ENCODE measurements at places on chromosomes 11 and 22.

DNA sequence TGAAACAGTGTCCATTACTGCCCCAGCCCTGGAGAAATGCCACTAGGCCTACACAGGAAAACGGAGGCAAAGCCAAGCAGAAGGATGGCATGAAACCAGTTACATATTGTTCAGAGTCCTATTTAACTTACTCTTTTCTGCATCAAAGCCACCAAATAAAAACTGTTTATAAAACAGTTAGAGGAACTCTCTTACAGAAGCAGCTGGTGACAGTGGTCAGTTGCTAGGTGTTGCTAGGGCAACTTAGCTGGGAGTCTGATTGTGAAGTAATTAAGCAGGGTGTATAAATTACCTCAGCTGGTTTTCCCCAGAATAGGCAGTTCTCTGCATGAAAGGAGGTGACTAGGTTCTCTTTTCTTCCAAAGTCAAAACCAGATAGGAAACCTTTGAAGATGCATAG lies 115.6 kb upstream of the ZBED5 start:
- DNase-seq, result no peak
- H3K4me1 ChIP-seq, result peaks cover 18% of the 10 kb centered on the region
- H3K36me3 ChIP-seq, result no peaks in the 10 kb centered on the region
- no peaks in the 10 kb centered on the region for H3K27me3 ChIP-seq

GRCh38 chr11:15182372-15182771 lies 67.6 kb downstream of the INSC start:
- H3K27ac ChIP-seq, result no peak overlapping the region
- H3K27me3 ChIP-seq, result no peaks in the 10 kb centered on the region
- no peaks in the 10 kb centered on the region for H3K36me3 ChIP-seq
- no peak for DNase-seq
- H3K4me3 ChIP-seq, result no peak overlapping the region
- H3K4me1 ChIP-seq, result no peaks in the 10 kb centered on the region

DNA sequence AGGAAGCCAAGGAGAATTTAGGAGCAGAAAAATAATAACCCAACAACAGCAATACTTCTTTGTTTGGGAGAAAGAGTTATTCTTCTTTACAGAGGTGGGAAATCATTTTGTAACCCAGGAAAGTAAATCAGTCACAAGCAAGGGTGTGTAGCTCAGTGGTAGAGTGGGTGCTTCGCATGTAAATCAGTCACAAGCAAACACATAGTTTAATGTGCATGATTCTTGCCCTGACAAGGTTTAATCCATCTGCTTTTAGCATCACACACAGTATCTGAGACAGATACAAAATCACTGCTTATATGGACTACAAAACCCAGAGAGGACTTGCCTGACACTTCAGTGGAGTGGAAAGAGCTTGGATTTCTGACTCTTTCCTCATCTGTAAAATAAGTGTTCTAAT lies 82.0 kb downstream of the RELT start:
- DNase-seq, result no peak
- H3K4me3 ChIP-seq, result no peak overlapping the region
- peaks cover 37% of the 10 kb centered on the region for H3K4me1 ChIP-seq
- peaks cover 2% of the 10 kb centered on the region for H3K36me3 ChIP-seq

DNA sequence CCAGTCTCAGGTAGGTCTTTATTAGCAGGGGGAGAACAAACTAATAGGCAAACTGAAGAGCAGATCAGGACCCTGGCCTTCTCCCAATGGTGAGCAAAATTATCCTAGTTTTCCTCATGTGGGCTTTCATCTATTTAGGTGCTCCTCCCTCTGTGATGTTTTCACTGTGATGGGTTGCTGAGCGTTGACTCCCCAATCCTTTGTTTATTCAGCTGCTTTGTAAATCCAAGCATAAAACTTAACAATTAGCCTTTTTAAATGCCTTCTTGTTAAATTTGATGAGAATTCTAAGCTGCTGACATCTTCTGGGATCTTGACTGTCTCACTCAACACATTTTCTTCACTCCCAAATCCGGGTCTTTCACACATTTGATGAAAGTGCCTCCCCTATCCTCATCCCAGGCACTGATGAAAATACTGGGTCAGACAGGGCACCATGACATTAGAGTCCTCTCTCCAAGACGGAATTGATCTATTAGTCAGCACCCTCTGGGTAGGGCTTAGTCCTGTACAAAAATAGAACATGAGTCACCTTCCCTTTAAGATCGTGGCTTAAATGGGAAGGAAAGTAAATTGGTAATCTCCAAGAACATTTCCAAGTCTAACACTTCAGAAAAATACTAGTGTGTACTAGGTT lies 199.3 kb upstream of the ISX start:
- H3K27ac ChIP-seq, result no peak overlapping the region
- no peaks in the 10 kb centered on the region for H3K27me3 ChIP-seq
- H3K36me3 ChIP-seq, result no peaks in the 10 kb centered on the region

DNA sequence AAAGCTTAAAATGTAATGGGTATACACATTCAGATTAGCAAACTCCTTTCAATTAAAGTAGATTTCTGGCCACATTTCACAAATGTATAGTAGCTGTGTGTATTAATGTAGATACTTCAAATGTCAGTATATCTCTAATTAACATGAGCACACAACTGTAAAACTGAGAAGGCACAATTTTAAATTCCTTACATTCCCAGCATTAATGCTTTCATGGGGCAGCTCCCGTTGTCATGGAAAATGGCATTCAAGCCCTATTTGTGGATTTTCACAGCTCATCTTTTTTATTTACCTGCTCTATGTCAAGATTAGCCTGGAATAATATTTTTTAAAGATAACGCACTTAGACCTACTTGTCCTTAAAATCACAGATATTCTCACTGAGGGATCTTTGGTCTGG lies 113.6 kb upstream of the SOX6 start:
- no peaks in the 10 kb centered on the region for H3K36me3 ChIP-seq
- no peak overlapping the region for H3K27ac ChIP-seq
- DNase-seq, result no peak
- no peaks in the 10 kb centered on the region for H3K27me3 ChIP-seq
- no peaks in the 10 kb centered on the region for H3K4me1 ChIP-seq

DNA sequence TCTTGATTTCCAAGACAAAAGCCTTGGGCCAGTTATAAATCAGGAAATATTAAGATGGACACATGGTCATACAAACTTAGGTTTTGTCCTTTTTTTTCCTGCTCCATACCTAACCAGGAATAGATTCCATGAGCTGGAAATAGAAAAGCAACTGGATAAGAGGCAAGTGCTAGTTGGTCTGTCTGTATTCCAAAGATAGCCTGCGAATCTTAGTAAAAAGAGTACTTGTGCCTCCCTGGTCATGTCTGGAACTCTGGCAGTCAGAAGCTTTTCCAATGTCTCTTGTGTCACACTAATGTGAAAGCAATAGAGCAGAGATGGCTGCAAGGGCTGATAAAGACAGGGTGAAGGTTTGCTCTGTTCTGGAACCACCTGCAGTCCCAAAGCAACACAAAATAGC lies 590.2 kb upstream of the ANO5 start:
- no peak overlapping the region for H3K27ac ChIP-seq
- no peaks in the 10 kb centered on the region for H3K4me1 ChIP-seq
- no peak for DNase-seq
- no peak overlapping the region for H3K4me3 ChIP-seq
- no peaks in the 10 kb centered on the region for H3K27me3 ChIP-seq

DNA sequence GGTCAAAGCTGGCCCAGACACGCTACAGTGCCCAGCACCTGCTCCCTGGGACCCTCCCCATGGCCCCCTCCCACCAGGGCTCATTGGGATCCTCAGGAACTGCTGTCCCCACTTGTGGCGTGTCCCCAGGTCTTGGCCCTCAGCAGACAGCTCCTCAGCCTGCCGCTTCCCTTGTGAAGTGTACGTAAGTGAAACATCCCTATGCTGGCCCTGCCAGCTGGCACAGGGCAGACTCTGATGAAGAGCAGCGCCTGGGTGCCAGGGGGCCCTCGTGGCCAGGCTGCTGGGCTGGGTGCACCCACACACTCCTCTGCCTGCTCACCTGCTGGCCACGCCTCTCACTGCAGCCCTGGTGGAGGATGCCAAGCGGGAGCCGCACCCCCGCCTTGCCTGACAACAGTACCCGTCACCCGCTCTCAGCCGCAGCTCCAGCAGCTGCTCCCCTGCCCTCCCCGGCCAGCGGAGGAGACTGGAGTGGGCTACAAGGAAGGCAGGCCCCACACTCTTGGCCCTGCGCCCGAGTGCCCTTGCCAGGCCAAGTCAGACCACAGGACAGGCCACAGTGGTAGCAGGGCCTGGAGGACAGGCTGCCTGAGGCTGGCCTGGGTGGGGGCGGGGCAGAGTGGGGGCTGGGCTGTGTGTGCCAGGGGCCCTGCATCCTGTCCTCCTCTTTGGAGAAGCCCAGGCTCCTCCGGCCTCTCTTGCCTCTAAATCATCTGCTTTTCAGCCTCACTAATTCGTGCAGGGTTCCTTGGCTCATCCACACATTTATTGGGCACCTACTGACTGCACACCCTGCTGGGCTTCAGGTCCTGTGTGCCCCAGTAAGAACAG lies 39.5 kb downstream of the IGF2 start:
- no peak overlapping the region for H3K4me3 ChIP-seq
- H3K27ac ChIP-seq, result no peak overlapping the region
- DNase-seq, result no peak
- H3K27me3 ChIP-seq, result no peaks in the 10 kb centered on the region

DNA sequence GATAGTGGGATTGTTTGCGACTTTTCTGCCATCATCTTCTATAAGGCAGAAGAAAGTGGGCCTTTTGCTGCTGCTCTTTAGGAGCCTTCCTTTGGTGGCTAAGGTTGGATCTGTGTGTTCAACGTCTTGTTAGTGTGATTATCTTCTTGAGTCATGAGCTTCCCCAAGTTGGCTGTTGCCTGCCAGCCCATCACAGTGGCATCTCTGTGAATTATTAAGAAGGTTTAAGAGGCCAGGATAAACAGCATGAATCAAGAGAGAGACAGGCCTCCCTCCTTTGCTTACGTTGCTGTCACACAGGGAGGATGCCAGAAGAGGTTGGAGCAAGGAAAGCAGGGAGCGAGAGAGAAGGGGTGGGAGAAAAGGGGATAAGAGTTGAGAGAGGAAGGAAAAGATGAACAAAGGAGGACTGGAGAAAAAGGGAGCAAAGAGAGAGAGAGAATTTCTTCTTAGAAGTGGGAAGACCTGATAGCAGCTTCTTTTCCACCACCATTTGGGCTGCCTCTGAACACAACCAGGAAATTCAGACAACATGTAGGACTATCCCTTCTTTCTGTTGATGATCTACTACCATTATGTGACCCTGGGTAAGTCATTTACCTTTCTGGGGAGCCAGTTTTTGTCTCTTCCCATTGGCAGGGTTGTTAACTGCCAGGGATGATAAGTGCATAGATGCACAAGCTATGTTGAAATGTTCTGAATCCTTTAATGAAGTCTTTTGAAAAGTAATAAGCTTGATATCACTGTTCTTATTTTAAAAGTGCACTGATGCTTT lies 126.5 kb downstream of the NAV2 start:
- H3K27ac ChIP-seq, result no peak overlapping the region
- no peaks in the 10 kb centered on the region for H3K27me3 ChIP-seq
- no peak for DNase-seq
- H3K4me1 ChIP-seq, result no peaks in the 10 kb centered on the region
- H3K4me3 ChIP-seq, result no peak overlapping the region
- H3K36me3 ChIP-seq, result no peaks in the 10 kb centered on the region

GRCh38 chr11:116641561-116642045 lies 131.2 kb downstream of the BUD13 start:
- no peak overlapping the region for H3K27ac ChIP-seq
- no peak for DNase-seq
- H3K36me3 ChIP-seq, result no peaks in the 10 kb centered on the region
- no peaks in the 10 kb centered on the region for H3K27me3 ChIP-seq
- no peak overlapping the region for H3K4me3 ChIP-seq

DNA sequence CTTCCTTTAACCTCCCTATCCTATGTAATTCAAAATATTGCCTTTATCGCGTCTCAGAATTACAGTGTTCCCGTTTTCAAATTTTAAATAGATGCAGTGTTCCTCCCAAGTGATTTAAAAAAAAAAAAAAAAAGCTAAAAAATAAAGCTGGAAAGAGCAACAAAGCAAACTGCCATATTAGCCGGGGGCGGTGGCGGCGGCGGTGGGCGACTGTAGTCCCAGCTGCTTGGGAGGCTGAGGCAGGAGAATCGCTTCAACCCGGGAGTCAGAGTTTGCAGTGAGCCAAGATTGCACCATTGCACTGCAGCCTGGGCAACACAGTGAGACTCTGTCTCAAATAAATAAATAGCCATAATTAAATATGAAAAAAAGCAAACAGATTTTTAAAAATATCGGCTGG lies 5.5 kb upstream of the AGBL2 start:
- no peak for DNase-seq
- no peaks in the 10 kb centered on the region for H3K4me1 ChIP-seq
- H3K36me3 ChIP-seq, result peaks cover 81% of the 10 kb centered on the region
- H3K27ac ChIP-seq, result no peak overlapping the region
- H3K4me3 ChIP-seq, result no peak overlapping the region
- no peaks in the 10 kb centered on the region for H3K27me3 ChIP-seq

DNA sequence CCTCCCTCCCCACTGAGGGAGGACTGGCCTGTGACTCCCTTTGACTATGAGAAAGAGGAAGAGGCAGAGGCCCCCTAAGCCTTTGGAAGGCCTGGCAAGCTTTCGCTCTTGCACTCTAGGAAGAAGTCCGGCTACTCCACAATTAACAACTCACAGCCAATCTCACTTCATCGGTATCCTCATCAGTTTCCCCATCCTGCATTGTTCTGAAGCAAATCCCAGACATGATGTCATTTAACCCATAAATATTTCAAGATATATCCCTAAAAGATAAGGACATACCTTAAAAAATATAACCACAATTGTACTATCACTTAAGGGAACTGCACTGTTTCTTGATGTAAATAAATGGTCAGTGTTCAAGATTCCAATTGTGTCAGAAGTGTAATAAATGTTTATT lies 63.1 kb downstream of the CWC15 start:
- H3K27me3 ChIP-seq, result no peaks in the 10 kb centered on the region
- no peak for DNase-seq
- H3K4me3 ChIP-seq, result no peak overlapping the region
- no peaks in the 10 kb centered on the region for H3K36me3 ChIP-seq
- no peak overlapping the region for H3K27ac ChIP-seq

GRCh38 chr11:20541503-20541902 lies 57.9 kb upstream of the SLC6A5 start:
- no peak for DNase-seq
- H3K27me3 ChIP-seq, result no peaks in the 10 kb centered on the region
- no peaks in the 10 kb centered on the region for H3K36me3 ChIP-seq
- H3K27ac ChIP-seq, result no peak overlapping the region

DNA sequence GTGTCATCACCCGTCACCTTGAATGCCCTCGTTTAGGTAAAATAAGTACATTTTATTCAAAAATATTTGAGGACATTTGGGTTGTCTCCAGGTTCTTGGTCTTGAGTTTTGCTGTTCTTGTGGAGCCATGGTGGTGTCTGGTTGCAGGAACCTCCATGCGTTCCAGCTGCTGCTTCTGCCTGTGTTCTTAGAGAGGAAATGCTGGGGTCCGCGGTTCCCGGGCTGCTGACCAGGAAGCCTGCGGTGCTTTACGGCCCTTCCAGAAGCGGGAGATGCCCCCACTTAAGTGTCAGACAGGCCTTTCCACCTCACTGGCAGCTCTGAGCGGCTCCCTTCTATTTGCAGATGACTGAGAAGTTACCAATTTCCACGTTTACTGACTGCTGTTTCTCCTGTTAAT lies 66.8 kb downstream of the LRP5 start:
- DNase-seq, result no peak
- peaks cover 17% of the 10 kb centered on the region for H3K4me1 ChIP-seq
- H3K36me3 ChIP-seq, result no peaks in the 10 kb centered on the region
- H3K4me3 ChIP-seq, result no peak overlapping the region
